D721Med (cell line): ENCODE measurements at places on chromosomes 4 and X.

GRCh38 chr4:4521731-4522130 is 20.1 kb downstream of the STX18 start:
- no peak for DNase-seq

DNA sequence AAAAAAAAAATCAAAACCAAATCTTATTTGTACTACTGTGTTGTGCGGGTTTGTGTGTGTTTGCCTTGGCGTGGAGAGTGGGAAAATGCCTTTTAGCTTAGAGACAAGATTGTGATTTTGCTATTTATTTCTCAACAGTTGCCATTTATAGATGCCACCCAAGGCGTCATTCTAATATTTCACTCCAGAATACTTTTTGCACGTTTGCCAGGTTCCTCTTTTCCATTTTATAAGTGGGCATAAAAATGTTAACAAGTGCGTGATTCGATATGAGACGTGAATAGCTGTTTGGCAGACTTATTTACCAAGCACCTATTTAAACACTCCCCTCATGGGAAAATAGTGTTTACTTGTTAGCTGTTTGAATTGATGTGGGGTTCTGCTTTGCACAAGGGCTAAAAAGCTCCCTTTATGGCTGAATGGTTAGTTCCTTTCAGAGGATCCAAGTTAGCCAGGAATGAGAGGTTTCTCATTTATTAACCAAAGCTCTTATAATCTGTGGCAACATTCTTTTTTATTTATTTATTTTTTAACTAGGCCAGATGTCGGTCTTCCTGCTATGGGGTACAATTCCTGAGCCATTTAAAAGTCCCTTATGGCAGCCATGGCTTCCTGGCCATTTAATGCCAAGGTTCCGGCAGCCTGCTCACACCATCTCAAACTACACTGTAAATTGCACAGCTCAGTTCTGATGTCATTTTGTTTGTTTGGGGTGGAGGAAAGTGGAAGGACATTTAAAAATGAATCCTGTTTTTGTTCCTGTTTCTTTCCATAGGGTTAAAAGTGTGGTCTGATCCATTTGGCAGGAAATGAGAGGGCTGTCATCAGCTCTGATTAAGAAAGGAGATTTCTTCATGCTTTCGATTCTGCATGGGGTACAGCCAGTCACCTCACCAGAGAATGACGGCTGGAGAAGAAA is 14.6 kb downstream of the SMIM20 start:
- DNase-seq = no peak

- no peak for DNase-seq
These were observed 27.6 kb downstream of the HPGD start for GRCh38 chr4:174494726-174495125.

GRCh38 chr4:106355193-106355592 is 13.4 kb downstream of the GIMD1 start:
- DNase-seq = no peak

DNA sequence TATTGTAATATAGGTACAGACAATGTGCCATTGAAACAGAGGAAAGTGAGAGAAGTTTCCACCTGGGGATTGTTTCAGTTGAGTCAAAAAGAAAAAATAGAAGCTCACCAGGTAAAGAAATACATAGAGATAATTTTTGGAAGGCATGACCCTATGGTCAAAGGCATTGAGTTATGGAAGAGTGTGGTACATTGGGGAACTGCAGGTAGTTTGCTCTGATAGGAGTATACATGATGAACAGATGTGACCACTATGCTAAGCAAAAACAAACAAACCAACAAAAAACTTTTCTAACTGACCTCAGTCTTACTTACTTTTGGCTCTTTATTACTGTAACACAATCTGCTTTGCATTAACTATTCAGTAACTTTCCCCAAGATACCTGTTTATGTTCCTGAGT is 85.9 kb downstream of the UGT8 start:
- no peak for DNase-seq

DNA sequence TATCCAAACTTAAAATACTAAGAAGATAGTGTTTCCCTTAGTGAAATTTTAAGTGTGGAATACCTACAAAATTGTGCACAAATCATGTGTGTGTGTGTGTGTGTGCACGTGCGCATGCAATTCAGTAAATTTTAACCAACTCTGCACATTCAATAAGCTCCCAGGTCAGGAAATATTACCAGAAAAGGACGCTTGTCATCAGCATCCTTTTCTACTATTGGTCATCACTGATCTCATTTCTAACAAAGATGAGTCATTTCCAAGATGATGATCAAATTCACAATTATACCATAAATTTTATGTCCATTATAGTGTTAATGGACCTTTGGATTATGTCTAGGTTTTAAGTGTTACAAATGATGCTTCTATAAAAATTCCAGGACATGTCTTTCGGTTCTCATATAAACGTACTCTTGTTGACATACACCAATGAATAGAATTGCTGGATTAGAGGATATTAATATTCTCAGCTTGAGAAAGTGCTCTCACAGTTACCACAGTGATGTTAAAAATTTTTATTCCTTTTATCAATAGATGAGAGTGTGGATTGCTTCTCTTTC is 560.9 kb upstream of the AGA start:
- no peak for DNase-seq

- DNase-seq = no peak
These were observed 76.5 kb upstream of the NRK start for GRCh38 chrX:105745863-105746262.

DNA sequence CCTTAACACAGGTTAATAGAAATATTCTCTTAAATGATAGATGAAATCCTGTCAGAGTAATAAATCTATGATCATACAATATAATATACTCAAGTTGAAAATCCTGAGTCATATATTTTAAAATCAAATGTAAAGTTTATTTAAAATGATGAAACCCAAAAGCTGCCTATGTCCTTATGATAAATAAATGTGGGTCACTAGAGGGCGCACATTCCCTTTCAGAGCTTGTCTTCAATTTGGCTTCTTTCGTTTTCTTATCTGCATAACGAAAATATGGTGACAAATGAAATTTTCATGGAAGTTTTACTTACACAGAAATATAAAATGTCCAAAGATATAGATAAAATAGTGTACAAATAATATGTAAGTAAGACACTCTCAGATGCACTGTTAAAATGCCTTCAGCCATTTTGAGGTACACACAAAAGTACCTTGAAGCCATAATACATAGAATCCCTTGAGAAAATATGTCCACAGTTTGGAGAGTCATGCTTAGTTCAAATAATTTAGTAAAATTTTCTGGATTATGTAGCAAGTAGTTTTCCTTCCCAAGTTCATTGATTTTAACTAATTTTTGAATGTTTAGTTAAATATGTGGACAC is 680.4 kb downstream of the DMD start:
- no peak for DNase-seq

DNA sequence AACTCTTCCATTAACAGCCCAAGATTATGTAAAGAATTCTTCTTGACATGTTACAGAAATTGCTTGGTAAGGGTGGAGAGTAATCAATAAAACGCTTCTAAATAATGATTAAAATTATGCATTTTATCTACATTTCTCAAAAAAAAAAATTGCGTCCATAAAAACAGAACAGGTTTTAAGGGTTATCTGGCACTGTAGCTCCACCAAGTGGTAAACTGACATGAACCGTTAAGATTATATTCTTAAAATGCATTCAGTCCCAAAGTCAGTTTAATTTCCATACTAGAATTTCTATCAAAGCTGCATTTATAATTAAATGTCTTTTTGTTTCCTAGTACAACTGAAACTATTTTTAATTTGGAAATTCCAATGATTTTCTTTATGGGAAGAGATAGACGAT is 214.0 kb upstream of the UGT8 start:
- no peak for DNase-seq

DNA sequence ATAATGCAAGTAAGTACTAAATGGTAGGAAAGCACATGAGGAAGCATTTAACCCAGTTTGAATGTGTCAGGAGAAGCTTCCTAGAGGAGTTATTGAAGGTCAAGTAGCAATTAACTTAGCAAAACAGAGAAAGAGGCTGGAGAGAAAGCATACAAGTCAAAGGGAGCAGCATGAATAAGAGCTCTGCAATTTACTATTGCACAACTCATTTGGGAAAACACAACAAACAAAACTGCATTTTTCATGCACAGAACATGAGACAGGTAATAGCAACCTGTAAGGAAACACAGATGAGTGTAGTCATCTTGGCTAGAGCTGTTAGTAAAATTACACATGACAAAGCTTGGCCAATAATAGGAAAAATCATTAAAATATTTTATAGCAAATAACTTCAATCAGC is 538.1 kb downstream of the PPP4R3C start:
- DNase-seq = no peak

GRCh38 chr4:139144911-139145551 is 32.0 kb downstream of the ELF2 start:
- no peak for DNase-seq

GRCh38 chrX:57406149-57406548 is 119.6 kb downstream of the FAAH2 start:
- DNase-seq = no peak

- no peak for DNase-seq
These were observed 2.3 kb upstream of the EMD start for GRCh38 chrX:154376774-154377173.

DNA sequence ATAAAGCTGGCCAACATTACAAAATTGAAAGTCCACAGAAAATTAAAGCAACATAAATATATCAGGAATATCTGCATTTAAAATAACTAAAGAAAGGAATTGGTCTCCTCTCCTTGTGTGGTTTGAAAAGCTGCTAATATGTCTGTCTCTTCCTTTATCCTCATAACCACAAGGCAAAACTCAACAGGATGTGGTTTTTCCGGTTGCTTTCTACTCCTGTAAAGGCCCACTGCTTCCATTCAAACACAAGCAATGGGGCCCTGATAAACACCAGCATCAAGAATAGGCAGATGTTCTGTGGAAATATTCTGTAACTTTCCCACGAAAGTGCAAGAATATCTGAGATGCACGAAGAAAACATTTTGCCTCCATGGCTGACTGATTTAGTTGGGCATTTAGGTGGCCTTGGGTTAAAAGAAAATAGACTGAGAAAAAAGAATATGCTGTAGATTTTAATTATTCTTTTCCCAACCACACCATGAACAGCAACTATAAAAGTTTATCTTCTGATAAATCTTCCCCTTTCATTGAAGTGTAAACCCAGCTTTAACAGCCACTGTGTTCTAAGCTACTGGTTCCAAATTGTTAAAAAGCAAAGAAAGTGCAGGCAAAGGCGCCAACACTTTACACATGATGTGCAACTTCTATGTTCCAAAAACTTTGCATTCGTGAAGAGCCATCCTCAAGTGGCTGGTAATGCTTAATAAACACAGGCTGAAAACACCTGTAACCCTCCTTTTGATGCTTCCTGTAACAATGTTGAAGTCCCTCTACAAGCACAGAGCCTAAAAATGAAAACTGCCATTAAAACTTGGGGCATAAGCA is 50.5 kb upstream of the NDST3 start:
- DNase-seq = no peak

GRCh38 chrX:104108955-104109354 is 3.4 kb upstream of the ZCCHC18 start:
- no peak for DNase-seq

- no peak for DNase-seq
These were observed 317.2 kb downstream of the PDGFC start for GRCh38 chr4:156654410-156654809.

- no peak for DNase-seq
These were observed 2396.7 kb downstream of the PCDH7 start for GRCh38 chr4:33116871-33117270.
